RWPE2 (cell line): ENCODE measurements at places on chromosomes 3 and 15.

- DNase-seq, result no peak
Measured at GRCh38 chr3:126908752-126909275, 74.1 kb upstream of the PLXNA1 start.

GRCh38 chr3:184741259-184741556 lies 29.3 kb upstream of the MAGEF1 start:
- peak; percentile 82 for DNase-seq

- DNase-seq, result no peak
Measured at GRCh38 chr3:32577581-32578556, 7.2 kb upstream of the DYNC1LI1 start.

DNA sequence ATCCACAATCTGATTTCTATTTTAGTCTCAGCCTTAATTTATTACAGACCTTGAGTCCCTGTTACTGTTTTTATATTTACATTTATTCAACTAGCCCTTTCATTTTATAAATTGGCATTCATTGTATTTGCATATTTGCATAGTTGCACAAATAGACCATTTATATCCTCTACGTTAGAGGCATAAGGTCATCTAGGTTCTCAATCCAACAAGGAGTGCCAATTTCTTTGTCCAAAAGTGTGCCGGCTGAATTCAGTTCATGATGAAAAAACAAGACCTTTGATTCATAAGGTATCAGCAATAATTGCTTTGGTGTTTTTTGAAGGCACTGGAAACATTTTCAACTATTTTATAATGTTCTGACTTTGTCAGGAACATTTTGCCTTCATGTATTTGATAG lies 33.9 kb upstream of the NANOGP8 start:
- no peak for DNase-seq

GRCh38 chr3:112980080-112980479 lies 5.2 kb upstream of the CD200R1 start:
- no peak for DNase-seq

DNA sequence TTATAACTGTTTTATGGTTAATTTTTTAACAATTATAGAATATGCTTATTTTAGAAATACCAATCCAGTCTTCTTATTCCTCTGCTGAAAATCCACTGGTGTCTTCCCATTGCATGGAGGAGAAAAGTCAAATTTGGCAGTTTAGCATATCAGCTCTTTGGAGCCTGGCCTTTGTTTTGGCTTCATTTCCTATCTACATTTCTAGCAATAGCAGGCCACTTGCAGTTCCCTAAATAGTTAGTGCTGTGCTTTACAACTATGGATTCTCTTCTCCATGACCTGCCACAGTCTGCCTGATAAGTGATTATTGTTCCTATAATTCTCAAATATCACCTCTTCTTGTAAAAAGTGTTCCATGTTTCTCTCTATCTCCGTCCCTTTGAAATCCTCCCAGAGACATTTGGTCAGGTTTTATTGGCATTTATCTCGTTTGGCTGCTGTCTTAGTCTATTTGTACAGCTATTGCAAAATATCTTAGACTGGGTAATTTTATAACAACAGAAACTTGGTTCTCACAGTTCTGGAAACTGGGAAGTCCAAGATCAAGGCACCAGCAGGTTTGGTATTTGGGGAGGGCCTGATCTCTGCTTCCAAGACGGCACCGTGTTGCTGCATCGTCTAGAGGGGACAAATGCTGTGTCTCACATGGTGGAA lies 8.2 kb upstream of the SEC22A start:
- no peak for DNase-seq

GRCh38 chr3:32994045-32994444 lies 42.6 kb downstream of the CCR4 start:
- DNase-seq, result no peak

- no peak for DNase-seq
Measured at GRCh38 chr3:16506884-16507577, 6.5 kb downstream of the RFTN1 start.

DNA sequence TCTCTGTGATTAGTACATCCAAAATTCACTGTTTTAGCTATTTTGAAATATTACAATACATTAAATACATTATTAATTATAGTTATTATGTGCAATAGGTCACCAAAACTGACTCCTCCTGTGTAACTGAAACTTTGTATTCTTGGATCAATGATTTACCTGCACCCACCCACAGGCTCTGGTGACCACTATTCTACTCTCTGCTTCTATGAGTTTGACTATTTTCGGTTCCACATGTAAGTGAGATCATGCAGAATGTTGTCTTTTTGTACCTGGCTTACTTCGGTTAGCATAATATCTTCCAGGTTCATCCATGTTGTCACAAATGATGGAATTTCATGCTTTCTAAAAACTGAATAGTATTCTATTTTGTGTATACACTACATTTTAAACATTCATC lies 43.8 kb downstream of the SLC2A2 start:
- DNase-seq, result no peak

GRCh38 chr3:125401402-125401801 lies 26.3 kb upstream of the ZNF148 start:
- no peak for DNase-seq

- no peak for DNase-seq
Measured at GRCh38 chr3:156614642-156615511, 59.5 kb upstream of the TIPARP start.

DNA sequence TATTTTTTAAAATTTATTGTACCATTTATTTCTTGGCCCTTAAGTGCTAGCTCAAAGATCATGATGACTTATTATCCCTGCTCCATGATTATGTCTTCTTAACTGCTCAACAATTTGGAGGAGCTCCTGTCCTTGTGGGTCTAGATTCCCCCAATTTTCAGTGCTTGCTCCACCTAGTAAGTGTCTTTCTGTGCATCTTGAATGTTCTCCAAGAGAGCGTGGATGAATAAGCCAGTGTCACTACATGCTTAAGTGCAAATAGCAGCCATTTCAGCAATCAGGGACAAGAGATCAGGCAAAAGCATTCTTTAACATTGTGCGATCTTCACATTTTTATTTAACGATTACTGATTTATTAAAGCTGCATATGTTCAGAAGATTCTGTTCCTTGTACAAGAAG lies 99.4 kb downstream of the ALCAM start:
- DNase-seq, result no peak

DNA sequence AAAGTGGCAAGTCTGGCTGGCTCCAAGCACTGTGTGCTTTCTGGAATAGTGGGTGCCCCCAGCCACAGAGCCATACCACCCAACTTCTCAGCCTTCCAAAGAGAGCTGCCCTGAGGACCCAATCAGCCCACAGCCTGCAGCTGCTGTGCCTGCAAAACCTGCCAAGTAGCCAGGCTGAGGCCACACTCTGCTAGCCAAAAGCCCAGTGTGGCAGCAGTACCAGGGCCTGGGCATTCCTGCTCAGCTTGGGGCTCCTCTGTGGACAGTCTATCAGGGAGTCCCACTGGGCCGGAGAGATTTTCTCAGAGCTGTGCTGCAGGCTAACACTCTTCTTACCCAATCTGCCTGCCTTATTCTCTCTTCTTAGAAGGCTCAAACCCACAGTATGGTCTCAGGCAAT lies 136.5 kb downstream of the TPRA1 start:
- DNase-seq, result peak; percentile 28

GRCh38 chr15:94069844-94070243 lies 161.5 kb upstream of the MCTP2 start:
- no peak for DNase-seq

DNA sequence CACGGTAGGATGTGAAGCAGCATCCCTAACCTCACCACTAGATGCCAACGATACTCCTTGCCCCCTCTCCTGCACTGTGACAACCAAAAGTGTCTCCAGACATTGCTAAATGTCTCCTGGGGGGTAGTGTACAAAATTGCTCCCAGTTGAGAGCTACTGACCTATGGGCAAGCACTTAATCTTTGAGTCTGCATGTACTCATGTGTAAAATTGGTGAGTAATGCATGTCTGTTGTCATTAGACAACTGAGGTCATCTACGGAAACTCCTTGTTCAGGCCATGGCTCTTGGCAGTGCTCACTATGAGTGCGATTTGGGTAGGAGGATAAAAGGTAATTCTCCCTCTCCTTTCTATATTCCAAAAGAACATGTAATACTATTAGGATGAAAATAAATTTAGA lies 29.2 kb downstream of the PDHB start:
- no peak for DNase-seq

- no peak for DNase-seq
Measured at GRCh38 chr15:41543521-41543870, 561 bp downstream of the RPAP1 start.

DNA sequence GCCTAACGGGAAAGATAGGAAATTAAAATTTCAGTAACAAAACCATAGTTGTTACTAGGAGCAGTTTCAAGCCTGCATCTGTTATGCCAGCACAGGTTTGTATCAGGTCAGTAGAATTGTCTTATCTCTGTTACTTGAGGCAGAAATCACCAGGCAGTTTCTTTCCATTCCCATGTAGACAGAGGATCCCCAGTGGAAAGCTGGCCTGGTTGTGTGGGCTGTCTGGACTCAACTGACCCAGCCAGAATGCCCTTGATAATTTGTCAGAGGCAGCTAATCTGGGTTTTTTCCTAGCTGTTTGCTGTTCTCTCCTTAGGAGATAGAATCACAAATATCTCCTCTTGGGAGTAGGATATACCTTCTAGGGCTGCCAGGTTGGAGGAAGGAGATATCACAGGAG lies 1044.7 kb downstream of the IGSF11 start:
- no peak for DNase-seq

- no peak for DNase-seq
Measured at GRCh38 chr3:19248143-19248542, 99.8 kb downstream of the KCNH8 start.

- no peak for DNase-seq
Measured at GRCh38 chr3:125694761-125695294, 99.5 kb upstream of the OSBPL11 start.

GRCh38 chr15:68553994-68554720 lies 24.6 kb upstream of the CORO2B start:
- DNase-seq, result peak; percentile 84

DNA sequence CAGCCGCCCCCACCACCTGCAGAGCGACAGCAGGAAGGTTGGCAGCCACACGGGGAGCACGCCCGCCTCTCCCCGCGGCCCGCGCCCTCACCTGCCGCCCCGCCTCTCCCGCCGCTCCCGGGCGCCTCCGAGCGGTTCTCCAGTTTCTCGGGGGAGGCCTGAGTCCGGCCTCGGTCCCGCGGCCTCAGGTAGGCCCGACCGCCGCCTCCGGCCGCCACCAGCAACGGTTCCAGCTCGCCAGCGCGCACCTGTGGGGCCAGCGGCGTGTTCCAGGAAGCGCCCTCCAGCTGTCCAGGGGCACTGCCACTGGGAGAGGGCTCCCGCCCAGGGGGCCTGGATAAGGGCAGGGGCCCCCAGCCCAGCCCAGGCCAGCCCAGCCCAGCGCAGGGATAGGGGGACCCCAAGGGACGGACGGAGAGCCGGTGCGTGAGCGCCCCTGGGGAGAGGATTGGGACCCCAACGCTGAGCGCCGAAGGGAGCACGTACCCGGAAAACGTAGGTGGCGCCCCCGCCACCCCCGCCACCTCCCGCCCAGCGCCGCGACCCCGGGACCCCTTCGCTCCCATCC lies 2.2 kb downstream of the LTK start:
- no peak for DNase-seq

GRCh38 chr3:160697637-160698380 lies 20.8 kb downstream of the ARL14 start:
- DNase-seq, result no peak

- no peak for DNase-seq
Measured at GRCh38 chr3:193391902-193392301, 13.3 kb upstream of the ATP13A5 start.

DNA sequence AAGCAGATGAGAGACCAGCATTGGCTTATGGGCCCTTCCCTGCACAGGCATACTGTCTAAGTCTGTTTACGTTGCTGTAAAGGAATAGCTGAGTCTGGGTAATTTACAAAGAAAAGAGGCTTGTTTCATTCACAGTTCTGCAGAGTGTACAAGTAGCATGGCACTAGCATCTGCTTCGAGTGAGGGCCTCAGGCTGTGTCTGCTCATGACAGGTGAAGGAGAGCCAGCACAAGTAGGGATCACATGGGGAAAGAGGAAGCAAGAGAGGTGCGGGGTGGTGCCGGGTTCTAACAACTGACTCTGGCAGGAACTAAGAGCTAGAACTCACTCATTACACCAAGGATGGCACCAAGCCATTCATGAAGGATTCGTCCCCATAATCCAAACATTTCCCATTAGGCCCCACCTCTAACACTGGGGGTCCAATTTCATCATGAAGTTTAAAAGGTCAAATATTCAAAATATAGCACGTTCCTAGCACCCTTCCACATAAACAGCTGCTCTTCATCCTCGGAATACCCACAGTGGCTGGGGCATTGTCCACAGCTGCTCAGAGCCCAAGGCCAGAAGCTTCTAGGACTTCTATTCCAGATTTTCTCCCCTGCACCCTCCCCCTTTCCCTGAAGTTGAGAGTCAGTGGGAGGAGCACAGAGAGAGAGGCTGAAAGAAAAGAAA lies 5.6 kb downstream of the RTP3 start:
- DNase-seq, result no peak

DNA sequence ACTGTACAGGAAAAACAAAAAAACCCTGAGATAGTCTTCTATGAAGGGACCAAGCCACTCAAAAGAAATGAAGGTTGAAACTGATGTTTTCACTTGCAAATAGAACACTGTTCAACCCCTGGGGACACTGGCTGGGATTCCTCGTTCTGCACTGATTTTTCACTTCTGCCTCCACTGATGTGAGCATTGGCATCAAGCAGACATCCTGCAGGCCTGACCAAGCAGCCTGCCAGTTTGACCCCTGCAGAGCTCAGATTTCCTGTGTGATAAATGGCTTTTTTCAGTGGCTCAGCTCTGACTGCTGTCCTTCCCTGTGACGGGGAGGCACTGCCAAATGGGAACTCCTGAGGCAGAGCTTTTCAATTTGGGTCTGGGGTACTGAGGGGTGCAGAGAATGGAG lies 50.0 kb downstream of the RASGRP1 start:
- DNase-seq, result no peak

GRCh38 chr3:122183521-122183892 lies at the start of gene CASR:
TSS of gene CASR (plus strand) at chr3:122183668. CDS start at chr3:122254190, 70,522 bp downstream.
- DNase-seq, result peak; percentile 56

DNA sequence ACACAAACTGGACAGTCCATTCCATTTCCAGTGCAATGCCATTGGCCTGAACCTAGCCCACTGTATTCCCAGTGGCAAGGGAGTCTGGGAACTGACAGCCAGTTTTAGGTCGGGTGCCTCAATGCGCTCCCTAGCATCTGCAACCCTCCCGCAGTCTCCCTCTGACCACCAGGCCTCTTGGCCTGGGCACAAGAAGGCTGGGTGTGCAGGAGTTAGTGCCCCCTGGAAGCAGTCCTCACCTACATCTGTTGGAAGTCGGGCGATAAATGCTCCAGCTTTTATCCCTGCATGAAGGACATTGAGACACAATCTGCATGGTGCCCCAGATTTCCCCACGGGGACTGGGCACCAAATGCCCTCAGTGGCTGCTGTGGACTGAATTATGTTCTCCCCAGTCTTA lies 12.7 kb downstream of the C3orf22 start:
- no peak for DNase-seq

DNA sequence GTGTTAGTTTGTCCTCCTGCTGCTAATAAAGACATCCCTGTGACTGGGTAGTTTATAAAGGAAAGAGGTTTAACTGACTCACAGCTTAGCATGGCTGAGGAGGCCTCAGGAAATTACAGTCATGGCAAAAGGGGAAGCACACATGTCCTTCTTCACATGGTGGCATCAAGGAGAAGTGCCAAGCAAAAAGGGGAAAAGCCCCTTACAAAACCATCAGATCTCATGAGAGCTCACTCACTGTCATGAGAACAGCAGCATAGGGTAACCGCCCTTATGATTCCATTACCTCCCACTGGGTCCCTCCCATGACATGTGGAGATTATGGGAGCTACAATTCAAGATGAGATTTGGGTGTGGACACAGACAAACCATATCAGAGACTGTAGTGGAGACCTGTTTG lies 27.0 kb downstream of the TM2D3 start:
- no peak for DNase-seq

- no peak for DNase-seq
Measured at GRCh38 chr3:178494386-178494785, 41.9 kb upstream of the KCNMB2 start.
